Muscle of back (tissue), 13 donors: ENCODE measurements at places on chromosomes 16 and 17.

DNA sequence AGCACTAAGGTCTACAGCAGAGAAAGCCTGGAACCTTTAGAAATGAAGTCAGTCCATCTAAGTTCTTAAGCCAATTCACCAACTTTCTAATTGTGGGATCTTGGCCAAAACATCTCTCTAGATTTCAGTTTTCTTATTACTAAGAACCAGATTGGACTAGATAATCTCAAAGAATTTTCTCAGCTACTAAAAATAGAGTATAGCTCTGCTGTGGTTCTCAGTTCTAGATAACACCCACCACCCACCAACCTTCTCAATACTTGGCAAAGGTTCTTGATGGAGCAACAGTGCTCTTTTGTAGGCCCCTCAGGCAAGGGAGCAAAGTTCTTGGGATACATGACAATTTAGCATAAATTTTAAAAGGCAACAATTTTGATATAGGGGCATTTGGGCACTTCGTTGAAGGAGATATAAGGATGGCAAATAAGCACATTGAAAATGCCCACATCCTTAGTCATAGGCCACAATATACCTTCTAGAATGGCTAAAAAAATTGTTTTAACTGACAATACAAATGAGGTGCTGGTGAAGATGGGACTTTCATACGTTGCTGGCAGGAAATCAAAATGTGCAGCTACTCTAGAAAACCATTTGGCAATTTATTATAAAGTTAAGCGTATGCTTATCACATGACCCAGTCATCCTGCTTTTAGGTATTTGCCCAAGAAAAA is 74.4 kb upstream of the TMEM132E start:
- DNase-seq: no peak

- no peak for DNase-seq
Measured at GRCh38 chr17:38565853-38566665, 39.7 kb downstream of the SRCIN1 start.

DNA sequence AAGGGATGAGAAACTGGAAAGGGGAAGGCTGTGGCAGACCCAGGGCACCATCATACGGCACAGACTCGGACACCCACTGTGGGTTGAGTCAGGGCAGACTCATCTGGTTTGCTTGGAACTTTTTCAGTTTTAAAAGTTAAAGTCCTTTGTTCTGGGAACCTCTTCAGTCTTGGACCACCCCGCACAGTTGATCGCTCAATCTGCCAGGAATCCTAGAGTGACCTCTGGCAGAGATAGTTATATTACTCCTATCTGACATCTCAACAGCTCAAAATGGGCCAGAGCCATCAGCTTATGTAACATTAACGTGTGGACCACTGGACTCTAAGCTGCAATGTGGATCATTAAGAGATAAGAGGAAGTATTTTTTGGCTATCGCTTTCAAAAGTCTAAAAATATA is 164.3 kb downstream of the ABCA8 start:
- DNase-seq: peak; percentile 77

GRCh38 chr16:12489357-12489990 is 314.2 kb downstream of the CPPED1 start:
- no peak for DNase-seq

DNA sequence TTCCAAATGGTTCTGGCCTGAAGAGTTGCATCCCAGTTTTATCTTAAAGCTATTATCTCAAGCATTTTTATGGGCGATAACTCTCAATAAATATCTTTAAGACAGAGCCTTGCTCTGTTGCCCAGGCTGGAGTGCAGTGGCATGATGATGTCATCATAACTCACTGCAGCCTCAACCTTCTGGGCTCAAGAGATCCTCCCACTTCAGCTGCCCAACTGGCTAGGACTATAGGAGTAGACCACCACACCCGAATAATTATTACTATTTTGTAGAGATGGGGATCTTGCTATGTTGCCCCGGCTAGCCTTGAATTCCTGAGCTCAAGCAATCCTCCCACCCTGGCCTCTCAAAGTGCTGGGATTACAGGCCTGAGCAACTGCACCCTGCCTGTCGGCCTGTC is 26.1 kb upstream of the CYTH1 start:
- DNase-seq: no peak

GRCh38 chr17:40113110-40113906 is 8.5 kb upstream of the MSL1 start:
- DNase-seq: peak; percentile 98

GRCh38 chr16:774086-775001 is 13.8 kb downstream of the MSLN start:
- DNase-seq: no peak

DNA sequence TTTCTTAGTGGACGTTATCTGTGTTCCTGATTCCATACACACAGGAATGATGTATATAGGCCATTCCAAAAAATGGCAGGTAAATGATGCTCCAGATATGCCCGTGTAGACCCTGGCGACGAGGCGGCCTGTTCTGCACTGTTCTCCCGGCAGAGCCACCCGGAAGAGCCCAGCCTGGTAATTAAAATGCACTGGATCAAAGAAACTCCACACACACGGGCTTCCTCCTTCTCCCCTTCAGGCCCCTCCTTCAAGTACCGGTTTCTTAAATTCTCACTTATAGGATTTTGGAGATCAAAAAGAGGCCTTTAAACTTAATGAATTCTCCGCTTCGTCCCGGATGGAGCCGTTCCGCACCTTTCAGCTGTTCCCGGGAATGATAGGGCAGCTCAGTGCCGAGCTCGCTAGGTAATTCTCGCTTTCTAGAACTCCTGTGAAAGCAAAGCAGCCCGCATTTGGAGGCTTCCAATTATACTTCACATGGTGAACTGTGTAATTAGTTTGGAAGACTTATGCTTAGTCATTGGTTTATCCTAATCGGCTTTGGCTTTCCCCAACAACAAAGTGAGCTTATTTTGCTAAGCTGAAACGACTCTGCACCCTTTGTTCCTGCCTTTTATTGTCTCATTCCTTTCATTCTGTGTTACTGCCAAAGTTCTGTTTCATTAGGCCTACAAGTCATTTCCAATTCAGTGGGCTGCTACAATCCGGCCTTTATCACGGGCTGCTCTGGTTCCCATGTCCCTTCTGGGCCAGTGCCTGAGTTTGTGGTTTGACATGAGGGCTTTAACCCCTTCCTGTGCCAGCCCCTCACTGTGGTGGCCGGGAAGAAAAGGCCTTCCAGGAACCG is 150.0 kb downstream of the MSI2 start:
- no peak for DNase-seq

GRCh38 chr17:4959261-4959965 is 8.2 kb downstream of the SPAG7 start:
- DNase-seq: no peak

- peak; percentile 50 for DNase-seq
Measured at GRCh38 chr16:67460168-67460567, 20.8 kb downstream of the ATP6V0D1 start.

- no peak for DNase-seq
Measured at GRCh38 chr16:1923299-1924034, 5.3 kb upstream of the HS3ST6 start.

- DNase-seq: peak; percentile 47
Measured at GRCh38 chr17:58344047-58344790, 7.8 kb downstream of the SUPT4H1 start.

DNA sequence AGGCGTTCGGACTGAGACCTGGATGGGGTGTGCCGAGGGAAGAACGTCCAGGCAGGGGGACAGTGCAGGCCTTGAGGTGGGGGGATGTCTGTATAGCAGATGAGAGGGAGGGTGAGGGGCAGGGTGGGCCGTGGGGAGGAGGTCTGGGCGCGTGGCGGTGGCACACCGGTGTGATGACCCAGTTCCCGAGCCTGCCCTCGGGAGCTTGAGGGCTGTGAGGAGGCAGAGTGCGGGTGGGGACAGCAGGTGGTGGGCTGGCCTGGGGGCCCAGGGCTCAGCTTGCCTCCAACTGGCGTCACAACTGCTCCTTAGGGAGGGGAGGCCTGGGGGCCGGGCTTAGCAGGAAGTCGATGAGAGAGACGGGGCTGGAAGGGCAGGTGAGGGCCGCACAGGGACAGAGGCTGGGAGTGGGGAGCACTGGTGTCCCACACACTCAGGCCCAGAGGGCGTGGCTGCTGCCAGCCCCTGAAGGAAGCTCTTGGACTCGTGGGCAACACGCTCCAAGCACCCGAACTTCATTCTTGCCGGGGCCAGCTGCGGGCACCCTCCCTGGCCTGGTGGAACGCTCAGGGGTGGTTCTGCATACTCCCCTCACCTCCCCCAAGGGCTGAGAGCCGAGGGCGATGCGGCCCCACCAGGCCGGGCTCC is 6.5 kb downstream of the CACNA1H start:
- peak; percentile 63 for DNase-seq

DNA sequence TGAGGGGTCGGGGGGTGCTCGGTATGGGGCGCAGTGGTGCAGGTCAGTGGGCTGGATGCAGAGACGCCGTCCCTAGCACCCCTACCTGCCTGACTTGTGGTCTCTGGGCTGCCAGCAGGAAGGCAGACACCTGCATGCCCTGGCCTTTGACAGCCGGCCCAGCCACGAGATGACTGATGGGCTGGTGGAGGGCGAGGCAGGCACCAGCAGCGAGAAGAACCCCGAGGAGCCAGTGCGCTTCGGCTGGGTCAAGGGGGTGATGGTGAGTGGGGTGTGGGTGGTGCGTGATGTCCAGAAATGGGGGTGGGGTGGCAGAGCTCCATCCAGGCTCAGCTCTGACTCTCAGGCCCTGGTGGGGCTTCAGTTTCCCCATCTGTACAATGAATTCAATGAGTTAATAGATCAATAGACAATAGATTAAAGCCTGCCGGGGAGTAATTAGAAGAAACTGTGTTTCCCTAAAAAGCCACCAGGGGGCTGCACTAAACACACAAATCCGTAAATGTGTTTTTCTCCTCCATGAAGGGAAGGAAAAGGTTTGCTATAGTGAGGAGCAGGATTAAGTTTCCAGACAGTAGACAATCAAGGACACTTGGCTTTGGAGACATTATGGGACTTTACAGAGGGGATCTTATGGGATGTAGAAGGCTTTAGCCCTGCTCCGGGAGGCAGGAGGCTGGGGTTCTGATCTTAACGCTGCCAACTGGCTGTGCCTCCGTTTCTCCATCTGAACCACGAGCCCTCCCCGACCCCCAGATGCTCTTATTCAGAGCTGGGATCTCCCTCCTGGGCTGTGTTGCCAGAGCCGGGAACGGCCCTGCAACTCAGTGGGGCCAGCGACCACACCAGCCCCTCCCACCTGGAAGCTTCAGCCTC is 2.2 kb downstream of the SLC12A3 start:
- peak; percentile 80 for DNase-seq

- DNase-seq: no peak
Measured at GRCh38 chr16:1221628-1222552, 3.2 kb downstream of the TPSG1 start.

GRCh38 chr17:50853015-50853615 is 13.0 kb downstream of the TOB1 start:
- no peak for DNase-seq

DNA sequence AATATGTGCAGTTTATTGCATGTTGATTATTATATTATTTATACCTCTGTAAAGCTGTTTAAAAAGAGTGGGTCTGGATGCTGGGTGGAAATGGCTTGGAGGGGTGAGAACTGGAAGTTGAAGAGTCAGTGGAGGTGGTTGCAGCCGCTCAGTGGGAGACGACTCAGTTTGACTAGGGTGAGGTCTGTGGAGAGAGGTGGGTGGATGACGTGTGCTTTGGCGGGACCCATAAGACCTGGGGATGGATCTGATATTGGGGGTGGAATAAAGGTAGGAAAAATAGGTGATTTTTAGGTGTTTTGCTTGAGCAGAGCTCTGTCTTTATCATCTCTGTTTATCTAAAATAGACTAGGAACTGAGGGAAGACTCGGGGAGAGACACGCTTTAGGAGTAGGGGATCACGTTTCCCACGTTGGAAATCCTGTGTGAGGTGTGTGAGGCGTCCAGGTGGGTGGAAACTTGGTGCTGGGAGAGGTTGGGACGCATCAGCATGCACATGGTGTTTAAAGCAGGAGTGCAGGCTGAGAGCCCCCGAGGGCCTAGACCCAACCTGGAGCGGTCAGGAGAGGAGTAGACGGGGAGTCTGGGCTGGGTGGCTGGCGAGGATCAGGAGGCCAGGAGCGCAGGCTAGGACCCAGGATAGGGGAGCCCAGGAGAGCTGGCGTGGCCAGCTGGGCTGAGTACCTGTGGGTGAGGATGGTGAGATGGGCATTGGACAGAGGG is 17.2 kb downstream of the NT5M start:
- DNase-seq: no peak

- DNase-seq: no peak
Measured at GRCh38 chr16:15434079-15434424, 336 bp upstream of the BMERB1 start.

- no peak for DNase-seq
Measured at GRCh38 chr16:50478075-50478772, 70.0 kb upstream of the NKD1 start.

GRCh38 chr17:1736348-1737281 is 6.1 kb upstream of the SERPINF2 start:
- DNase-seq: no peak

GRCh38 chr17:28112181-28112580 is 69.7 kb downstream of the NLK start:
- DNase-seq: no peak

DNA sequence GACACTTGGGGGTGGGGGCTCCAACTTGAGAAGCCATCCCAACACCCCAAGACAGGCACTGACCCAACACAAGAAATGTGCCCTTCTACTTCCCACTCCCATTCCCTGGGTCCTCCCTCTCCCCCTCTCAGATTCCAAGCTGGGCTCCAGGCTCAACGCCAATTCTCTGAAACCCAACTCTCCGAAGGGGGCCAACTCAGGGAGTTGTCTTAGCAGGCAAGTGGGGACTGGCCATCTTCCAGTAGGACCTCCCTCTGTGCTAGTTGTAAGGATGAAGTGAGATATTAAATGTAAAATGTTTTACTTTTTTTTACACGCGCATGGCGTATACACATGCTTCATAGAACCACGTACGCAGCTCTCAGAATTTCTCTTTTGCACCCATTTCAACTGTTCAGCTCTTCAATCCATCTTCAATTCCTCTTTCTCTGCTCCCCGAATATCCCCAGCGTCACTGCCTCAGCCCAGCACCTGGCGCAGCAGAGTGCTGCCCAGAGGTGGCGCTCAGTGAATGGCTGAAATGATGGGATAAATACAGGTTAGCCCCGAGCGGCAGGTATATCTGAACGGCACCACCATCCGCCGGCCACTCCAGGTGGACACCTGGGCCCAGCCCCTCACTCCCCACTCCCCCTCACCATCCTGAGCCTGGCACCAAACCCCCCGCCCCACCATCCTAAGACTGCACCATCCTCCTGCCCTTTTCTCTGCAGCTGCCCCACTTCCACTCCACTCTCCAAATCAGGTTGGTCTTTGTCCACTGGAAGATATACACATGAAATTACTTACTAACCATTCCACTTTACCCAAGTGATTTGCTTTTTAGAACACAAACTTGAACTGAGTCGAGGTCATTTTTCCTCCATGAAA is 43.9 kb upstream of the TNRC6C start:
- DNase-seq: peak; percentile 86
